ENCODE measurements at places on chromosomes 2 and 18.

DNA sequence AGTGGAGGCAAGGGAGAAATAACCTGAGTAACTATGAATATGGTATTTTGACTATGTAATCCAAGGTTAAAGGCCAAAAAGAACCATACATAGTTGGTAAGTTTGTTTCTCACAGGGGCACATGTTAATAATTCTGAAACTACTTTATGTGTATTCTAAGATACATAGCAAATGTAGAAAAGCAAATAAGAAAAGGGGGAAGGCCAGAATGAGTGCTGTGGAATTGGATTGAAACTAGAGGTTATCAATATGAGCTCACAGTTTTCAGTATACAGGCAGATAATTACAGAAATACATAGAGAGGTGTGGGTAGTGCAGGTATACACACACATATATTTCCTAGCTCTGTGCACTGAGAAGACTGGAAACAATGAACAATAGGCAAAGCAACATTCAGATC lies 13.7 kb downstream of the INO80C start:
- no peak for DNase-seq

DNA sequence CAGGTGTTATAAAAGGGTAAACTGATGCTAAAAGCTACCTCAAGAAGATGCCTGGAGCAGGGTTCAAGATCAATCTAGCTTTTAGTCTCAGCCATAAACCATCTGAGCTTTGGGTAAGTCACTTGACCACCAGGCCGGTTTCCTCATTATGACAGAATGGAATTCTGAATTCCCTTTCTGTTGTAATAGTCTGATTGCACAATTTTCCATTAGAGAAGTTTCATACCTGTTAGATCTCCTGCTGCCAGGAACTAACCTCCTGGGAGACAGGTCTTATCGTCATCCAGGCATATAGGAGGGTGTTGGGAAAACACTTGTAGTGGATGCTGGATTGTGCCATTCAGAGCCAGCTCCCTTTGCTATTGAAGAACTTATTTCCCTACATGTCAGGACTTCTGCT lies 272.5 kb downstream of the TDRD15 start:
- DNase-seq, result no peak

DNA sequence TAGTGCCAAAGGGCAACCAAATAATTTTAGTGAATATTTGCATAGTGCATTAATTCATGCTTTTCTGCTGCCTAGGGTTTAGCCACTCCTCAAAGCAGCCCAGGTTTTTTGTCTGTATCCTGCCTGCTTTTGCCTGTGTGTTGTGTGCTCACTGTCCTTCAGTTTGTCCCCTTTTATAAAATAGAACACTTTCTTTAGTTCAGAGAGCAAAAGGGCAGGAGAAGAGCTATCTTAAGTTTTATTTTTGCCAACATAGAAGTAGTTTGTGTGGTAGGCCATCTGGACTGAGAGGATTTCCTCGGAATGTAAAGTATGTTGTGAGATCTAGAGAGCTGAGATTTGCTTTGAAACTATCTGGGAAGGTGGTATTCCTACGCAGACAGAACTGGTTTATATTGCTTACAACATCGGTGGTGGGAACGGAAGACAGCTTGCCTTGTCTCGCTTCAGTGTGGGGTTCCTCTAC lies 64.9 kb downstream of the EML4 start:
- no peak for DNase-seq

DNA sequence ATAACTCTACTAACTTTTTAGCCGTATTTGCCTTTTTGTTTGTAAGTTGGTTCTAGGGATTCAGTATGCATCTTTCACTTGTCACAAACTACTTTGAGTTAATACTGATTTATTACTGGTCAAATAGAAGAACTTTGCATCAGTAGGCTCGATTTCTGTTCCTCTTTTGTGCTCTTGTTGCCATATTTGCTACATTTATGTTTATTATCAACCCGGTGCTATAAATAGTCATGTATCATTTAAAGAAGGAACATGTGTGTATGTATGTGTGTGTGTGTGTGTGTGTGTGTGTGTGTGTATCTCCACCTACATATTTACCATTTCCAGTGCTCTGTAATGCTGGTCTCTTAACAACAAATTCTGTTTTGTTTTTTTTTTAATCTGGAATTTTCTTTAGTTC lies 79.6 kb upstream of the B3GNT7 start:
- no peak for DNase-seq

DNA sequence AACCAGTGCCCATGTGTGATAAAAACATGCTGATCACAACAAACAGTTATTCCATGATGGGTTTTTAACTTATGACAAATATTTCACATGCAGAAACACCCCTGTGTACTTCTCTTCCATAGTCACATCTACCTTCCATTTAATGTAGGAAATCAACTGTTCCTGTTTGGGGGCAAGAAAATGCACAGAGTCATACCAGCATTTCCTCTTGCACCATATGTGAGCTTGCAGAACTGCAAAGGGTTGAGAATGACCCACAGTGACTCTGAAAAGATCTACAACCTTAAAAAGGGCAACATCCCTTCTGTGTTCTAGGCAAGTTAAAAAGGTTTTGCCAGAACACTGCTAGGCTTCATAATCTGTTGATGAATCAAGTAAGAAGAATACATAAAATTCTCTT lies 9.9 kb downstream of the BMP10 start:
- DNase-seq, result no peak

DNA sequence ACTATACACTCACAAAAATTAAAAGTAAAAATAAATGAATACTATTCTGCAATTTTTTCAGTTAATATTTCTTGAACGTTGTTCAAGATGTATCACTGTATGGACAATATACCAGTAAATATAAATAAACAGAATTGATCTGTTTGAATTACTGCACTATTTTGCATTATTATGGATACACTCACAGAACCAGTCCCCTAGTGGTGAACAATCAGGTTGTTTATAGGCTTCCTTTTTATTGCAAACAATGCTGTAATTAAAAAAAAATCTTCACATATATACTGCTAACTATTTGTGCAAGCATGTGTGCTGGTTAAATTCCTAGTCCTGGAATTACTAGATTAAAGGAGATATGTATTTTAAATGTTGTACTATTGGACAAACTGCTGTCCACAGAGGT lies 306.0 kb downstream of the FBXO15 start:
- DNase-seq, result no peak

DNA sequence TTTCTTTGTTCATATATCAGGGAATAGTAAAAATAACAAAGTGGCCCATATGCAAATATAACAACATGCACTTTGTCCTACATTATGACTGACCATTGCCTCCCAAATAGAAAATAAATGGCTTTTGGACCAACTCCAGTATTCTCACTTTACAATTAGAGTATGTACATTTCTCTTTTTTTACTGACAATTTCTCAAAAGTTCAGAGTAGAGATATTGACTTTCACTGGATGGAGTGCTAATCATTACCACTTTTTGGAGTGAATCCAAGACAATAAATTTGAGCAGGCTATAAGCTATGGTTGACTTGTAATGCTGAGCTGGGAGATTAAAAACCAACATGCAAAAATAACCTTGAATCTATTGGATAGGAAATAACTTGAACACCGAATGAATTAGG lies 987.4 kb downstream of the SUCLG1 start:
- DNase-seq, result no peak

- no peak for DNase-seq
Observed at GRCh38 chr2:44672431-44672830, 269.1 kb upstream of the SIX3 start.

GRCh38 chr18:40676668-40677067 lies 1278.4 kb upstream of the PIK3C3 start:
- no peak for DNase-seq

DNA sequence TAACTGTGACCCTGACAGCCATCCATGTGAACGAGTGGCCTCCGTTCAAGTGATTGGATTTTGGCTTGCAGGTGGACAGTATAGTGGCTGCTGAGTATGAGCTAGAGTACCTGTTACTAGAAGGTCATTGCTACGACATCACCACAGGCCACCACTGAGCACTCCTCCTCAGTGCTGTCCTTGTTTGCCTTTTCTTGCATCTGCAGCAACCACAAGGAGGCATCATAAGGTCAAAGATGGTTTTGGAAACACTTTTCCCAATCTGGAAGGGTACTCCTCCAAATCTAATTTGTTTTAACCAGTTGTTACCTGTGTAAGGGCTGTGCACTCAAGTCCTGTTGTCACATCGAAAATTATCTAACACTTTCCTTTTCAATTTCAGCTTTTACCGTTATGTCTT lies 81.2 kb downstream of the UGGT1 start:
- DNase-seq, result no peak

GRCh38 chr2:215136669-215137328 lies 1.6 kb downstream of the ABCA12 start:
- DNase-seq, result peak; percentile 19

- DNase-seq, result no peak
Observed at GRCh38 chr2:85783796-85784195, 30.0 kb downstream of the ATOH8 start.

DNA sequence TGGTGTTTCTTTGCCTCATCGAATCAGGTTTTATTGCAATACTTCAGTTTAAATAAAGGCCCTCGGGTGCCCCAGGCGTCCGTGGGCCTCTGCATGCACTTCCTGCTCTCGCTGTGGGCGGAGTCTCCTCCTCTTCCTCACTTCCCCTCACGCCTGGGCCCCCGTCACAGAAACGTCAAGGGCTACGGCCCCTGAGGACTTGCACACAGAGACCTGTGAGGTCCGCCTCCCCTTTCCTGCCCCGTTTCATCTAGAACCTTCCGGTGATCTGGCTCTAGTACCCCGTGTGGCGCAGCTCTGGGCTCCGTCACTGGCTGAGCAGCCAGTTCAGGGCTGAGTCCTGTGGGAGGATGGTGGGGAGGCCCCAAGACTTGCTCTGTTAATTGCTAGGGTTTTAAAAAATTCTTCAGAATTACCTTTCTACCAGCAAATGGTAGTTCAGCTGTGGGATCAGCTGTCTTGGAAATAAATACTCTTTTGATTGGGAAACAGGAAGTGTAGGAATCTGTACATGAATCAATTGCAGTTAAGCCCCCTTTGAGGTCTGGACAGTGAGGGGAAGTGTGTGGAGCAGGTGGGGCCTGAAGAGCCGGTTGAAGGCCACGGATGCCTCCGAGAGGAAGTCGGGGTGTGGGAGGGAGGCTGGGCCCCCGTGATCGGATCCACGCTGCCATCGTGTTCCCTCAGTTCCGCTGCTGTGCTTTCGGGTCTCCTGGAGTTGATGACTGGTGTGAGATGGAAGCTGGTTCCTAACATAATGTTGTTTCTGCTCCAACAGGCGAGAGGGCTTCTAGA lies 10.2 kb downstream of the NFATC1 start:
- no peak for DNase-seq

GRCh38 chr2:73994178-73994831 lies 9.6 kb downstream of the TET3 start:
- no peak for DNase-seq

DNA sequence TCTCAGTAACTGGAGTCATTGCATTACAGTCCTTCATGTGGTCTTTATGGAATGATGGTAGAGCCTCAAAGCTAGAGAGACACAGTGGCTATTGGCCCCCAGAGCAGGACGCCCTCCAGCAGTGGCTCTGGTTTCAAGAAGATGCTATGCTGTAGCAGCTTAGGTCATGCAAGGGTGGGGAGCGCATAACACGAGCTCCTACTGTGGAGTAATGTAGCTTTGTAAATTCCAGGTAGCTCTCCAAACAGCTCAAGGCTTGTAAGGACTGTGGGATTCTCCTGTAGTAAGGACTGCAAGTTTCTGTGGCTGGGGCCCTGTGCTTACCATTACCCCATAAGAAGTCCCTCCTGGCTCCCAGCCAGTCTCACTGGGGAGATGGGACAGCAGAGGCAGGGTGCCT lies 15.6 kb downstream of the APLF start:
- DNase-seq, result no peak

- DNase-seq, result no peak
Observed at GRCh38 chr2:36704475-36705150, 8.1 kb downstream of the VIT start.

DNA sequence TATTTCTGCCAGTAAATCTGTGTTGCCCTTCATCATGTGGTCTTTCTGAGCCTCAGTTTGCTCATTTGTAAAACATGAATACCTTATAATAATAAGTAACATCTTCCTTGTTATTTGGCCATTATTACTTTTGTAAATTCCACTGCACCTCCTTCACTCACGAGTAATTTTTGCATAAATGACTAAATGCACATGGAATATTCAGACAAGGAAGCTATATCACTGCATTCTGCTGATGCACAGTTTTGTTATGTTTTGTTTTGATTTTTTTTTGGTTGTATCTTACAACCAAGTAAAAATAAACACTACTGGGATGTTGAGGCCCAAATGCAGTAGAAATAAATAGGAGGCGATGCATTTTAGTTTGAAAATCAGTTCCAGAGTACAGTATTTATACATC lies 185.3 kb upstream of the POU3F3 start:
- no peak for DNase-seq

DNA sequence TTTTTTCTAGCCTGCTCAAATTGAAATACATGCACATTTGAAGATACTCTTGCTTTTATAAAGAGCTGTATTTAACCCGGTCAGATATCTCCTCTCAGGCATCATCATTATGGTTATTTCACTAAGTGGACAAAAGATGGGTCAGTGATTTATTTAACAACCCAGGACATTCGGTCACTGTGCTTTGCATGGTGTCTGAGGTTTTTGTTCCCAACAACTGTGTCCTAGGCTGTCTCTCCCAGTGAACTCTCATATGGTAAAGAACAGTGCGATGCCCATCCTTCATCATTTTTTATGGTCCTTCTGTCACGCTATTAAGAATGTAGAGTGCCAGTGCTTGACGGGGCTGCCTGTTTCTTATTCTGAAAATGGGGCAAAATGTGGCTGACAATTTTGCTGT lies 372.4 kb downstream of the PTPRM start:
- no peak for DNase-seq

DNA sequence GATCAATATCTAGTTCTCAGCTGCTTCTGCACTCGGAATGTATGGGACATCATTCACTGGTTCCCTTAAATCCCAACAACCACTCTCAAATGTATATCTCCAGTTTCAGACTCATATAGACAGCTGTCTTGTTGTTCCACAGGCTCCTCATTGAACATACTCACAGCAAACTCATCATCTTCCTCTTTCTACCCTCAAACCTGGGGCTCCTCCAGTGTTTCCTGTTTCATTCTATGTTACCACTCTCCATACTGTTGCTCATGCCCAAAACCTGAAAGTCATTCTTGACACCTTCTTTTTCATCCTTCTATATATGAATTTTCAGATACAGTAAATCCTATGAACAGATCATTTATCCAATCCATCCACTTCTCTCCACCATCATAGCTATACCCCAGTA lies 18.7 kb upstream of the REL start:
- no peak for DNase-seq

DNA sequence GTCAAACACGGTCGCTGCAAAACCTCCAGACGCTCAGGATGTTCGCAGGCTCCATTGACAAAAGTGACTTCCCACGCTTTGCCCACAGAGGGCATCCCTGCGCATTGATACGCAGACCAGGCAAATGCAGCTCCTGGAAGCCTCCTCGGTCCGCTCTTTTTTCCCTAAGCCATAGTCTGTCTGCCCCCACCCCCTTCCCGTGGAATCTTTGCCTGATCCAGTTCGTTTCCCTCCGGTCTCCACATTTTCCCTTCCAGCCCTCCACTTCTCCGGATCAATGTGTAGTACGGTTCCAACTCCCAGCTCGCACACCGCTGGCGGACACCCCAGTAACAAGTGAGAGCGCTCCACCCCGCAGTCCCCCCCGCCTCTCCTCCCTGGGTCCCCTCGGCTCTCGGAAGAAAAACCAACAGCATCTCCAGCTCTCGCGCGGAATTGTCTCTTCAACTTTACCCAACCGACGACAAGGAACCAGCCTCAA lies at the start of gene DCC:
Gene DCC, plus strand, starts transcription at position 307 of the 481 bp plus-strand sequence. CDS start 591 bp downstream, outside the sequence.
- peak; percentile 78 for DNase-seq
